ENCODE measurements at places on chromosomes 6 and 20. TPM values are rescaled to one million over a fixed set of nuclear protein-coding genes. Genes with fewer than 3 reads are reported as not detected.

GRCh38 chr6:137949686-137950390 lies 82.8 kb downstream of the TNFAIP3 start:
- DNase-seq, result no peak

CDH26 gene
- polyA plus RNA-seq, result not detected

AGPAT4 gene
- 3.9 TPM for polyA plus RNA-seq

DNA sequence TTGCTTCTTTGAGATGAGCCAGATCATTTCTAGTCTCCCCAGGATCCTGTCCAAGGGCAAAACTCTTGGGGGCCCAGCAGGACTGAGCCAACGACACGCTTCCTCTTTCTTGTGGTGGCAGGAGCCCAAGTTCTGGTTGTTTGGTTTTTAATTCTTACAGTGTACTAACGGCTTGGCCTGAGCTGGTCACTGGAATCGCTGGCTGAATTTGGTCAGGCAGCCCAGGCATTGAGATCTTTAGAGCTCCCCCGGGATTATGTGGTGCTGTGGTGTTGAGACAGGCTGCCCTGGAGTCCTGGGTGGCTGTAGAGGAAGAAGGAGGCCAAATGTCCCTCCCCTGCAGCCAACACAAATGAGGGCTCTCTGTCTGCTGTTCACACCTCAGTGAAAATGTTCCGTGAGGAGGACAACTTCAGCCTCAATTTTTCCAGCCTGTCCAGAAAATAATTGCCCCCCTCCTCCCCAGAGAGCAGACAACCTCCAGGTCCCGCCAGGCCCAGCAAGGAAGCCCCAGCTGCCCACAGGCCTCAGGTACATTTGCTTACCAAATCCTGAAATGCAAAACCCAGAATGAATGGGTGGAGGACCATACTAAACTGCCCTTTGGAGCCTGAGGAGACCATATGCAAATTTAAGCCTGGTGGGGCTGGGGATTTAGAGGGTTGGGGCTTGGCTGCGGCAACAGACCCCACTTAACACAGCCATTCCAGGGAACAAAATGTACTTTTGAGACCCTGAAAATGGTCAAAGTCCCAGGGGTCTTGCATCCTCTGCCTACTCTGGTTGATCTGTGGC lies 23.6 kb downstream of the BNIP5 start:
- no peak for DNase-seq

DNA sequence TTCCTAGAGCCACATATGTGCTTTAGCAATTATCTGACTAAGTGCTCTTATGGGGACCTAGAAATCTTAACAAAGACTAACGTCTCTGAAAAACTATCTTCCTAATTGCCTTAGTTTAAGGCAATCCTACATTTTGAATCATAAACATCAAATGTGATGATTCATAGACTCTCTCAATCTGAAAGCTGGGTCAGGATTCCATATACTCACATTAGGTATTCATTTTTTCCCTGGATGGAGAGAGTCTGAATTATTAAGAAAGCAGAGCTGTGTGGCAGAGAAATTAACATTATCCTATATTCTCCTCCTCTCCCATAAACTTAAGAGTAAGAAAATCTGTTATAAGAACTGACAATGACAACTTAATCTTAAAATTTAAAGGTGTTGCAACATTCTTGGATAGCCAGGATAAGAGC lies 1.6 kb upstream of the PRL start:
- peak; percentile 35 for DNase-seq

SYNDIG1 gene
- 1.6 TPM for polyA plus RNA-seq

TMEM217 gene
- 4.4 TPM for polyA plus RNA-seq

DNA sequence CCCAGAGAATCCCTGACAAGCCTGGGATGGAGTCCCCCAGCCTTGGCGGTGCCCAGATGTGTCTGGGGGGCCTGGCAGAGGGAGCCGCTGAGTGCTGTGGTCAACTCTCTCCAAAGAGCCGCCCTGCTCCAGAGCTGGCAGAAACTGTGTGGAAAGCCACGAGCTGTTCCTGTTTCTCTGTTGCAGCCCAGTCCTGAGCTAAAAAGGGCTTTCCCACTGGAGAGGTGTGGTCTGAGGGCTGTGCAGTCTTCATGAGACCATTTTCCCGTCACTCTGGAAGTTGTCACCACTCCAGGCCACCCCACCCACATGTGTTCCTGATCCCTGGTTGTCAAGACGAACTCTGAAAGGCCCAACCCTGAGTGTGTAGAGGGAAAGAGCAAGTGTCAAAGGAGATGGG lies 99.7 kb upstream of the KCNK16 start:
- peak; percentile 36 for DNase-seq

DNA sequence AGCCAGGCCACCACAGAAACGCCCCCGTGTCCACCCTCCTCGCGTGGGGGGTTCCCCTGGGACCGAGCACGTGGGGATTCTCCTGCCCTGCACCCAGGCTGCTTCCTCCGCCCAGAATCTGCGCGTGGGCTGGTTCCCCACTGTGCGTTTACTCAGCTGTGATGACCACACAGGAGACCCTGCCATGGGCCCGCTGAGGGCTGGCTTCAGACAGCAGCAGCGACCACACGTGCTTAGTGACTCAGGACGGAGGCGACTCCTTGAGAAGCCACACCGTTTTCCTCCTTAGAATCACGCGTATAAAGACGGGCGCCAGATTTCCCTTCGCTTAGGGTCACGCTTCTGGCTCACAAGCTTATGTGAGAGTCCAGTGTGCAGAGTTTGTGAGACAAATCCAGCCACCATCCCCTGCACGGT lies 63.9 kb upstream of the PDE10A start:
- no peak for DNase-seq

ZBTB46 gene
- polyA plus RNA-seq, result 0.33 TPM

- peak; percentile 54 for DNase-seq
These were observed 278.6 kb upstream of the TCF21 start for GRCh38 chr6:133610227-133610840.

DNA sequence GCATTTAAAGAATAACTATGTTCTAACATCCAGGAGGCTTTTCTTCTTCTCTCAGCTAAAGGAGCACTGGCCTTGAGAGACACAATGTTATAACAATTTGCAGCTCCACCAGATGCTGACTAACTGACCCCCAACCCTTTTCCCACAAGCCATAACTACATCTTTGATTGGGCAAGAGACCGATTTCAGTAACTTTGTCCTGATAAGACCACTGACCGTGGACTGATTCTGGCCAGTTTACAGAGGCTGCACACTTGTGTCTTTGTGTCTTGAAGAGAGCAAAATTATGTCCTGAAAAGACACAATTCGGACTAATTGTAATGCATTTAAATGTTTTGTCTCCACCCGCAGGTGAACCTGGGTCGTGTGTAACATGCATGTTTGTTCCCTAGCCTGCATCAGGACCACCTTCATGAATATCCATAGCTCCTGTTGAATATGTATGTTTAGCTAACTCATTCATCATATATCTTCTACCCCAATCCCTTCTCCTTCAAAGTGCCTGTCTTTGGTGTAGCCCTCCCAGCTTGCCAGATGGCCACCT lies 22.3 kb downstream of the ABRACL start:
- DNase-seq, result no peak

- DNase-seq, result no peak
These were observed 13.4 kb downstream of the UBE2V1 start for GRCh38 chr20:50099565-50099991.

DNA sequence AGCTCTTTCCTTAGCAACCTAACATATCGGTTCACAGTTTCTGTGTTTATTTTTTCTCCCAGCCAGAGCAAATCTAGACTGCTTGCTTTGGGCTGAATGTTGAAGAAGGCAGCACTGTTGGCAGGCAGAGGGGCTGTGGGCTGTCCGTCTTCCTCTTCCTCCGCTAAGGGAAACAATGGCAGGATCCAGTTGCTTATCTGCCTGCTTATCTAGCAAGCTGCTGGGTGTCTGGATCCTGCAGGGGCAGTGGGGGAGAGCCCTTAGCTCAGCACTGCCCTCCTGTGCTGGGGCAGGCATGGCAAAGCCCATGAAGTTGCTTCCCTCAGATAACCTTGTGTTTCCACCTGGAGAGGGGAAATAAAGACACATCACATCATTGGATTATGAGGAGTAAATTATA lies 92.7 kb upstream of the CD93 start:
- no peak for DNase-seq

GRCh38 chr20:43996240-43996930 lies 81.7 kb downstream of the TOX2 start:
- DNase-seq, result no peak

HTR1E gene
- polyA plus RNA-seq, result not detected

- peak; percentile 49 for DNase-seq
These were observed 136.5 kb upstream of the PRND start for GRCh38 chr20:4585104-4585753.

DNA sequence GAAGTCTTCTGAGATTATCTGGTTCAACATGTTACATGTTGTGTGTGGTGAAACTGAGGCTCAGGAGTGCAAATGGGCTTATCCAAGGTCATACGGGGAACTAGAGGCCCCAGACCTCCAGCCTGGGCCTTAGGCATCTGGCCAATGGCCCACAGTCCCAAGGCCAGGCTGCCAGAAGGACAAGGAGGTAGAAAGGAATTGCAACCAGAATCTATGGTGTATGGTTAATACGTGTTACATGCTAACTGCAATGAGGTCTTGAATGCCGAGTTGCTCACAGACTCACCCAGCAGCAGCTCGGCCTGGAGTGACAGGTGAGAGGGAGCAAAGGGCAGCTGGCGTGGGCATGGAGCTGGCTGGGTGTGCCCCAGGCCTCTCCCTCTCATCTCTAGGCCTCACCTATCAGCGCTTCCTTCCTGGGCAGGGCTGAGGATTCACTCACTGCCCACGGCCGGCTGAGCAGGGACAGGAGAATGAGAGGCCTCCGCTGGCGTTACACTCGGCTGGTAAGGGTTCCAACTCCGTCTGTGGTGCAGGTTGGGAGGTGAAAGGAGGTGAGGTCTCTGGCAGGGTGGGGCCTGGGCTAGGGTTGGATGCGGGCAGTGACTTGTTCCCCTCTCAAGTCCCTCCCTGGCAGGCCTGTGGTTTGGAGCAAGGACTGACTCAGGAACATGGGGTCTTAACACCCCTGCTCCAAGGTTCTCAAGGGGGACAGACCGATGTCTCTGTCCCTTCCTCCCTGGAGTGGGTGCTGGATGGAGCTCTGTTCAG lies at the start of gene TLDC2:
TSS of gene TLDC2 (plus strand) at position 437 of the 771 bp plus-strand sequence. CDS start at position 474, 37 bp downstream.
- no peak for DNase-seq

DNA sequence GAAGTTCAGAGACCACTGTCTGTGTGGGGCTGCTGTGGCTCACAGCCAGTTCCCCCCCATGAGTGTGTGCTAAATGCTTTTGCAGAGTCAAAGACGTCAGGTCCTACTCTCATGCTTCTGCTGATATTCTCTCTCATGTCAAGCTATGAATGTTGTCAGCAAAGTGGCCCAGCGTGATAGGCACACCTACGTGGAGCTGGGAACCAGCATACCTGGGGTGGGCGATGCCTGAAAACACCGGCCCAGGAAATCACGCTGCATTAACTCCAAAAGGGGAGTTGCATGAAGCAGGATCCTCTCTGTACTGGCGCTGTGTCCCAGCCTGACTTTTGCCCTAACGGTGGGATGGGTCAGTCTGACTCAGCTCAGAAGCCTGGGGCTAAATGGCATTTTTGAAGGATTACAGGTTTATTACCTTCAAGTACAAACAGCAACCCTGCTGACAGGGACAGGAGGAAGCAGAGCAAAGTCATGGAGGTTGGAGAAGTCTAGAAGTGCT lies 9.0 kb upstream of the MRPS10 start:
- peak; percentile 76 for DNase-seq

RAB44 gene
- polyA plus RNA-seq, result not detected

- DNase-seq, result no peak
These were observed 172.0 kb downstream of the VEGFA start for GRCh38 chr6:43942011-43942442.

- peak; percentile 98 for DNase-seq
These were observed at the start of gene PEDS1 for GRCh38 chr20:50153500-50154377. Gene PEDS1, minus strand, starts transcription at chr20:50153723. Its CDS starts 86 bp downstream, at chr20:50153637.

DNA sequence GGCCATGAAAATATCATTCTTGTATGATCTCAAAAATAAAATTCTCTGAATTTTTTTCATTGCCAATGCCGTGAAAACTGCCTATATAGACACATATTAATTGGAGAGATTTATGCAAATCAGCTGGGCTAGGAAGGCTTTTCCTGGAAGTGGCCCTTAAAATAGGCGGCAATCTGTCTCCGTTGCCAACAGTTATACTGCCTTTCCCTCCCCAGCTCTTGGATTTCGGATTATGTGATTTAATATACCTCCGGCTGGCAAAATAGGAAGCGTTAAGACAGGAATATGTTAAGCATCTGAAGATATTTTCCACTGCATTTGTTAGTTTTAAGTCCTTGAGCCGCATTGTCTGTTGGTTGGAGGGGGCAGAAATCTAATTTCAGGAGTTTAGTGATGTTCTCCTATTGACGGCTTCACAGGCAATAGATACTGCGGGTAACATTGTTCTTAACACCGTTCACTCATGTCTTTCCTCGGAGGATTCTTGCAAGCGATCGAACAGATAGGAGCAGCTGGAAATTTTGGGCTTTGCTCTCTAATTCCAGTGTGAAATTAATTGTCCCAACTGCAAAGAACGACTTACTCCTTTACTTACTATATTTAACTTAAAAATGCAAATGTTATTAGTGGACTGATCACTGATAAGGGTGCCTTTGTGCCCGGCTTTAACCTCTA lies 113.3 kb downstream of the LINC00237 start:
- DNase-seq, result no peak

- peak; percentile 51 for DNase-seq
These were observed 21.2 kb downstream of the RSPH3 start for GRCh38 chr6:158978757-158979156.

DNA sequence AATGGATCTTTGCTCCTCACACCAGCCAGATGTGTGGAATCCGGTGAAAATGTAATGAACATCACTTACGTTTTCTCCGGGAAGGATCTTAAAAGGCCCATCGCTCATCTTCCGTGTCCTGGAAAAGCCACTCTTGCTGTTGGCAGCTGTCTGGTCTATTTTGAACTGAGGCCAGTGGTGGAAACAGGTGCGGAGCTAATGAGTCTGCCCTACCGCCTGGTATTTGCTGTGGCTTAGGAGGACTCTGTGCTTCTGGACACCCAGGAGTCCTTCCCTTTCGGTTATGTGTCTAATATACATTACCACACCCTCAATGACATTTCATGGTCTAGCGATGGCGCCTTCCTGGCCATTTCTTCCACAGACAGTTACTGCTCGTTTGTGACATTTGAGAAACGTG lies 264.2 kb upstream of the PREP start:
- DNase-seq, result no peak

DNA sequence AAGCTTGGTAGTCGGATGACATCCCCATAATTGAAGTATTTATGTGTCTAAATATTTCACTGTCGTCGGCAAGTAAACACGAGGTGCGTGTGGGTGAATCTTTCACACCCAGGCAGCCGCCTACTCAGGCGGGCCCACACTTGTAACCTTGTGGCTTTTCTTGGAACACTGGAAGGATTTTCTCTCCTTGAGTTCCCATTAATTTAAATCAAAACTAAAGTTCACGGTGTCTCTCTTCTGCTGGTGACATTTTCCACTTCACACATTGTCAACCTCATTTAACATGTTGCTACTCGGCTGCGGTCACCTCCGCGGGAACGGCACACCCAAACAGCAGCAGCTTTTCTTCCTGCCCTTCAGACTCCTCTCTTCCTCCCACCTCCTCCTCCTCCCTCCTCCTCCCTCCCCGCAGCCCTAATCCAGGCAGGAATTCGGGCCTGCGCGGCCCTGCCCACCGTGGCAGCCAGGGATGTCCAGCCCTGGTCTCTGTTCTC lies 336.6 kb downstream of the QKI start:
- no peak for DNase-seq

COL19A1 gene
- not detected for polyA plus RNA-seq

PSORS1C1 gene
- polyA plus RNA-seq, result 2.6 TPM

OTOR gene
- polyA plus RNA-seq, result not detected
